Stimulated activated CD4-positive, alpha-beta T cell treated with anti-CD3 and anti-CD28 coated beads, TNF-alpha, amount 100 ng/mL, for 1 hour (primary cell): ENCODE measurements at places on chromosomes 3 and 15.

- no peak for DNase-seq
Measured at GRCh38 chr3:151283907-151284461, 5.6 kb upstream of the P2RY14 start.

DNA sequence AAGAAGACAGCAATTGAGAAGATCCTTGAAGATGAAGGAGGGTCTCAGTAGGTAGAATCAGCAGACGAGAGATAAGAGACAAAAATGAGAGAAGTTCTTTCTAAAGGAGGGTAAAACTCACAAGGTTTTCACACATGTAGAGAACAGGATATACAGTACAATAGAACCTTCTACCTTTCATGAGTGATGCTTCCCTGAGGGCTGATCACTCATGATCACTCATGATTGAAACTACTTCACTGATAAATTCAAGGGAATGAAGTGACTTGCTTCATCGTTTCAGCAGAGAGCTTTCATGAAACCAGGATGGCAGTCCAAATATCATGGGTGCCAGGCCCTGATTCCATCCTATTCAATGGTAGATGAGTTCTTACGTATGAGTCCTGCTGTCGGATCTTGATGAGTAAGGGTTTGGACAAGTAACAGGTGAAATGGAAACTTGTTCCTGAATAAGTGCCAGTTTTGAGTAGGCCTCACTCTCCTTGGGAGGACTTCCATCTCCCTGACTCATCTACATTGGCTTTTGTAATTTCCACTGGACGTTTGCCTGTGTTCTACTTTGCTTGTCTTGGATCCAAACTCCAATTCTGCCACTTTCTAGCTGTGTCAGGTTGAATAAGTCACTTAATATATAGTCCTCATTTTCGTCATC, 9.6 kb upstream of the CLDN16 start:
- DNase-seq: no peak

GRCh38 chr3:196340466-196340865, 2.3 kb upstream of the TM4SF19 start:
- DNase-seq: no peak

DNA sequence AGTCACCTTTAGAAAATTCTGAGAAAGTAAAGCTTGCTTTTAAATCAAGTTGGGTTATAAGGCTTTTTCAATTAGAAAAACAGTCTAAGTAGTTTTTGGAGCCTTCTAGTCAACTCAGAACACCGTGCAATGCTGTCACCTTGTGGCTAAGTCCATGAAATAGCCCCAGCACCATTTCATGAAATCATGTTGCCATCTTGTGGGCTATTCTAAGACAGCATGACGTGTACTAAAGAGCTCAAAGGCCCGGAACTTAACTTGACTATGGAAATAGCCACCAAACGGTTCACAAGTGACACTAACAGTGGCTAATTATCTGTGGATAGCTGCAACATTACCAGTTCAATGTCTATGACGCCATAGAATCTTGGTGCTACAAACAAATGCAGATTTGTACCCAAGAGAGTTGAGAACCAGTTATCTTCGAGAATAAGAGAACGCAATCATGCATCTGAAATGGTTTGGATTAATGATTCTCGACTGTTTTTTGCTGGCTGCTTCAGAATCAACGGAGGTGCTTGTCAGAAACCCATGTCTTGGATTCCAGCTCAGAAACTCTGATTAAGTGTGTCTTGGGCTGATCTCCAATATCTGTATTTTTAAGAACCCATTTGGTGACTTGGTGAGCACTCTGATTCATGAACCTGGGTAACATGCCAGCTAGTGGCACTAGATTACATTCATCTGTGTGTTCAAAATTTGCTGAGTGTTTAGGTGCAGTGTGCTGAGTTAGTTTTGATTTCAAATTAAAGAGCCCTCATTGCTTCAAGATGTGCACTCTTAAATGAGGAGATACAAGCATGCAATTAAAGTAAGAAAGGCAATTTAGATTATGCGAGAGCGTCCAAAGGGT, 111.2 kb upstream of the MCTP2 start:
- peak; percentile 3 for DNase-seq

GRCh38 chr3:171971919-171972514, 67.4 kb upstream of the FNDC3B start:
- no peak for DNase-seq

GRCh38 chr3:156016902-156017301, 103.5 kb upstream of the KCNAB1 start:
- DNase-seq: no peak

GRCh38 chr3:42070524-42070923, 20.6 kb upstream of the TRAK1 start:
- no peak for DNase-seq

DNA sequence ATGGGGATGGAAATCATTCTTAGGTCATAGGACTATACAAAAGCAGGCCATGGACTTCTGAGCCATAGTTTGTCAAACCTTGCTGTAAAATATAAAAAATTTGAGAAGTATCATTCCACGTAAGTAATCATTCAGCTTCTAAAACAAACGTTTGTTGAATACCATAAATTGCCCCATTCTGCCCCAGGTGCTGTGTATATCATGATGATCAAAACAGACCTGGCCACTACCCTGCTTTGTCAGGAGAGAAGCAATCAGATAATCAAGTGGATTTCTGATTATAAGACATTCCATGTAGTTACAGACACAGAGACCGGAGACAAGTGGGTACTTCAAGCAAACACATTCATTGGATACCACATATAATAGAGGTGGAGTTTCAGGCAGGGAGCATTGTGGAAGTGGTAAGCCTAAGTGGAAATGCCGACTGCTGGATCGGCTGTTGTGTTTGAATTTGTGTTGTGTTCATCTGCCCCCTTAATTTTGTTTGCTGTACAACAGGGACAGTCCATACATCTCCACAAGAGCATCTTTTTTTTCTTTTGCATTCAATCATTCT, 61.7 kb downstream of the TGFBR2 start:
- no peak for DNase-seq

- DNase-seq: no peak
Measured at GRCh38 chr3:58044691-58045483, 36.7 kb downstream of the FLNB start.

DNA sequence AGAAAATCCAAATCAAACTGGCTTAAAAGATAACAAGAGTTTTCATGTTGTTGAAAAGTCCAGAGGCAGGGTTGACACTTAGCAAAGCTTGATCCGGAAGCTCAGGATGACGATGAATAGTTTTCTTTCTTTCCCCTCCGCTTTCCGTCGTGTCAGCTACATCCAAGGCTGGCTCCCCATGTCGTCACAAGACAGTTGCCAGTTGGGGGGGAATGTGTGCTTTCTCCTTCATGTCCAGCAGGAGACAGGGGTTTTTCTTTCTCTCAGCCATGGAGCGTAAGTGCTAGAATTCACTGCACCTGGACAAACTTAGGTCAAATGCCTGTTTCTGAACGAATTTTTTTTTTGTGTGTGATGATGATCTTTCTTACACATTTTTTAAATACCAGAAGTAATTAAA, 273.8 kb upstream of the RGMA start:
- no peak for DNase-seq

DNA sequence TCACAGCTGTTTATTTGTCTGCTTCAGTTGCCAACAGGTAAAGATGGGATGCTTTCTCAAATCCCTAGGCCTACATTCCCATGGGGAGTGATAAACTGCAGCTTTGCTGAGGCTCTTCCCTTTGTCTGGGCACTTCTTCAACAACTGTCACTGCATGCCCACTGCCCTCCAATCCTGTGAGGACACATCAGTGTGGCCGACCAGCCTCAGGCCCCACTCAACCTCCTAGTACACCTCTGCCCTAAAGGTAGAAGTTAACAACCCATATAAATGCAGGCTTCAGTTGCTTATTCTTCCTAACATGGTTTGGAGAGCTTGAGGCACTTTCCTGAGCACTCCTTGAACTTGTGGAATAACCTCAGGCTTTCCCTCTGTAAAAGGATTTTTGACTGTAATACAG, 49.6 kb downstream of the ROPN1B start:
- DNase-seq: no peak

DNA sequence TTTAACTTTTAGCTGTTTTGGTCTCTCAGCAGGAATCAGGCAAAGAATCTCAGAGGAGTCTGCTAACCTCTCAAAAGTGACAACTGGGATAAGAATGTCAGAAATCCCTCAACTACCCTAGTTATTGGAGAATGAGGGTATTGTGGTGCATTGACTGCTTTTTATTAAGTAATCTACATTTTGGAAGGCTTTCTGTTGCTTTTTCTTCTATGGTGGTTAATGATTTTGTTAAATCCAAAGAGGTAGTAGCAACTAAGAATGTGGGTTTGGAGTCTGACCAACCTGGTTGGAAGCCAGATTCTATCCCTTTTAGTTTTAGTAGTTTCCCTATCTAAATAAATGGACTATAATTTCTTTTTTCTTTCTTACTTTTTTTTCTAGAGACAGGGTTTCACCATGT, 94.7 kb upstream of the RNF7 start:
- no peak for DNase-seq

- no peak for DNase-seq
Measured at GRCh38 chr15:66654739-66655375, 47.2 kb upstream of the SMAD6 start.

GRCh38 chr3:14127516-14128161, 2.8 kb downstream of the TMEM43 start:
- DNase-seq: no peak

GRCh38 chr3:50582083-50582482, 12.8 kb downstream of the HEMK1 start:
- DNase-seq: no peak

- no peak for DNase-seq
Measured at GRCh38 chr3:88131695-88132094, 18.1 kb upstream of the C3orf38 start.

- DNase-seq: no peak
Measured at GRCh38 chr3:80767604-80768003, 993.8 kb downstream of the GBE1 start.

DNA sequence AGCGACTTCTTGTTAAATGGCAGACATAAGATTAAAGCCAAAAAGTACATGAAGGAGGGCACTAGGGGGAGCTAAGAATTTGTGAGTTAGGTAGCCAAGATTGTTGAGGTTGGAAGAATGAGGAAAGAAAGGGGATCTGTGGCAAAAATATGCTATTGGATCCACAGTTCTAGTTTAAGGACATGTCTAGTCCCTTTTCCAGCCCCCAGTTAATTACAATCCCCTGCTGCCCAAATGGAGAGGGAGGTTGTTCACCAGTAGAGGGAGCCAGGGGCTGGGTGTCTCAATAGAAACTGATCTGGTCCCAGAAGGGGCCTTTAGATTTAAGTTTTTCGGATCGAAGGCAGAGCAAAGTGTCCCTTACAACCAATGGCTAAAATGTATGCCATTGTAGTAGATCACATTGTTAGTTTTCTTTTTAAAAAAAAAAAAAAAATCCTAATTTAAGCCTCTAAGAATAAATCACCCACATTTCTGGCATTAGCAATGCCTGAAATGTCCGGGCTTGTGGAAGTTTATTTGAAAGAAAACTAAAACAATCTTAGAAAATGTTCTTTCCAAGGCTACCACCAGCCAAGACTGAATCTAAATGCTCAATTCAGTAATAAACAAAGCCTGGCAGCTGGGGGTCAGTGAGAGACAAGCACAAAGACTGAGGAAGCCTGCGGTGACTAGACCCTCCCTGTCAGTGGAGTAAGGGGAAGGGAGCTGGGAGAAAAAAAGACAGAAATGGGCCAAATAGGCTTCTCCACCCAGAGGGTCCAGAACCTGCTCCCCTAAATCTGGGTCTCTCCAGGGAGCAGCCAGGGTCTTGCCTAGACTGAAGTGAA, 7.1 kb downstream of the COL8A1 start:
- no peak for DNase-seq

- no peak for DNase-seq
Measured at GRCh38 chr3:61965770-61966131, 404.4 kb downstream of the PTPRG start.

DNA sequence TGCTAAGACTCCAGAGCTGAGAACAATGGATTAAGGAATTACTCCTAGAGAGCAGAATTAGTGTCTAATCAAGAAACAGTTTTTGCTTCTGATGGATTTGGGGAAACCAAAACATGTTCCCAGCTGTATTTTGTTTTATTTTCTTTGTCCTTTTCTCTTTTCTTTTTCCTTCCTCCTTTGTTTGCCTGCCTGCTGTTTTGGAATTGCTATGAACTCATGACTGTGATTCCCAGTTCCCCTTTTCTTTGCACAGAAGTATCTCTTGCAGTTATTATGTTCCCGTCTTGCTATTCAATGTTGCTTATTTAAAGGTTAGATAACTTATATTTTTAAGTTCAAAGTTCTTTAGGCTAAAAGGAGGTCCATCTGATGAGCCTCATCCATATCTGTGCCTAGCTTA, 77.0 kb upstream of the GBE1 start:
- DNase-seq: no peak

DNA sequence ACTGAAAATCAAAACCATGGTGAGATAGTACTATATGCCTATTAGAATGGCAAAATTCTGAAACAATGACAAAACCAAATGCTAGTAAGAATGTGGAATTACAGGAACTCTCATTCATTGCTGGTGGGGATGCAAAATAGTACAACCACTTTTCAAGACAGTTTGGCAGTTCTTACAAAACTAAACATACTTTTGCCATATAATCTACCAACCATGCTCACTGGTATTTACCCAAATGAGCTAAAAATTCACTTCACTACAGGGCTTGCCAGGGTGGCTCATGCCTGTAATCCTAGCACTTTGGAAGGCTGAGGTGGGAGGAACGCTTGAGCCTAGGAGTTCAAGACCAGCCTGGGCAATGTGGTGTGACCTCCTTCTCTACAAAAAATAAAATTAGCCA, 40.0 kb downstream of the MYO9A start:
- no peak for DNase-seq

DNA sequence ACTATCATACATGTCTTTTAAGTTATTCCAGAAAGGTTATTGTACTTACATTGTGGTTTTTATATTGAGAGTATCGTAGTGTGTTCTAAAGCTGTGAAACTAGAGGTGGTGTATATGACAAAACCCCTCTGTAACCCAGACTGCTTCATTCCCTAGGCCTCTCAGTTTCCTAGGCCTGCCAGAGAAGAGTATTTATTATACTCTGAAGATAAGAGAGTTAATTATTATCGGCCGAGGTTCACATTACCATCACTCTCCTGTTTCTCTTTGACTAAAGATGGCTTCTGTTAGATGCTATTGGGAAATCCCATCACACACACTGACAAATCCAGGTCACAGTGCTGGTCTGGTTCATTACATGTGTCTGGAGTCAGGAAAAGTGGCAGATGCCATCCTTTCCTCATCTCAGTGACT, 20.5 kb downstream of the EXOSC7 start:
- DNase-seq: no peak

DNA sequence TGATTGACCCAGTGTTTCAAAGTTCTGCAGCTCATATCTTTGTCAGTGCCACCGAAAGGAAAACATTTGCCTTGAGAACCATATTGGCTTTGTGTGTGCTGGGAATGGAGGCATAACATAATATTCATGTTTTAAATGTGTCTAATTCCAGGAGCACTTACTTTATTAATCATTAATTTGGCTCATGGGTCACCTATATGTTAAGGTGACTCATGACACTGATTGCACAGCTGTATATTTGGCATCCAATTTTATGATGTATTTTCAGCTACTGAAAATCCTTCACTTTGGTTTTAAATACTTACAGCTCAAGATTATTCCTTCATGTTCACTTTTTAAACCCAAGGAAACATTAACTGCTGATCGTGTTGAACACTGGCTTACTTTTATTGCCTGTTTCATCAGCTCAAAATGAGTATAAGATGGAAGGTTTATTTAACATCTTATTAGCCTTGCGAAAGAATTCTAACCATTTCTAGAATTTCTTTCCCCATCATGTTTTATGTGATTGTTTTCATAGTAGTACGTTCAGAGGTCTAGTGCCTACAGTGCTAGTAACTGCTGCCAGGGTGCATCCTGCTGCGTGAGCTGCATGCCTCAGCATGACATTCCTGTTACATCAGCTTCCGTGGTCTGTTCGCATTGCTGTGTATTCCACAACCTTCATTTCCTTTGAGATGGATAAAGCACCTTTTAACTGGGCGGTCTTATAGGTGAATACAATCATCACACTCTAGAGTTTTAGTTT, 63.7 kb downstream of the LRCH3 start:
- no peak for DNase-seq
